ENCODE measurements at places on chromosomes 16 and 17.

GRCh38 chr16:68354816-68355215 is 44.0 kb downstream of the PRMT7 start:
- DNase-seq, result no peak

DNA sequence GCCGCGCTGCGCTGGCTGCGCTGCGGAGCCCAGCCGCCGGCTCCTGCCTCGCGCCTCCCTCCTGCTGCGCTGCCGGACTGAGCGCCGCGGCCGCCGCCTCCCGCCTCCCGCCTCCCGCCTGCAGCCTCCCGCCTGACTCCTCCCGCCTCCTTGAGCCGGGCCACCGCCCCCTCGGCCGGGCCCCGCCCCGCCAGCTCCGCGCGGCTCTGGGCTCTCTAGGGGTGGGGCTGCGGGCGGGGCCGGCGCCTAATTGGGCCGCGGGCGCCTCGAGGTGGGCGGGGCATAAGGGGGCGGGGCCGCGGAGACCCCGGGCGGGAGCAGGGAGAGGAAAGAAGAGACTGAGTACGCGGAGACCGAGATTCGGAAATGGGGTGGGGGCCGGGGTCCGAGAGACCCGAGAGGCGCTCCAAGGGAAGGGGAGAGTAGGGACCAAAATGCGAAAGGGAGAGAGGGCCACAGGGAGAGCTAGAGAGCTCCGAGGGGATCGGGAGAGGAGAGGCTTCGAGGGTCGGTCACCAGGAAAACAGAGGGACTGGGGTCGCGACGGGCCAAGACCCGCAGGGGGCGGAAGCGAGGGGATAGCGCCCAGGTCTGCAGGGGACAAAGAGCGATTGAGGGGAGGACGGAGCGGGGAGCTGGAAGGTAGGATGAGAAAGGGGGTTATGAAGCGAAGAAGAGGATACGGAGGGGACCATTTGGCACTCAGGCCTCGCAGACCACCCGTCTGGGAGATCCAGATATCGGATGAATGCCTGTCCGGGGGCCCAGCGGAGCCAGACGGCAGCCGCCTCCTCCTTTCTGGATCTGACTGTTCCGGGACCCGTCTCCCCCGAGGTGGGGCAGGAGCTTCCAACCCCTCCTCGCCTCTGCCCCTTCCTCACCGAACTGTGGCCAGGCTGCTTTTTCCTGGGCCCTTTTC is at the start of gene C1QL1:
Gene C1QL1, minus strand, starts transcription at position 79 of the 919 bp plus-strand sequence. CDS start 255 bp downstream, outside the sequence.
- DNase-seq, result peak; percentile 100

GRCh38 chr16:73326770-73327470 is 279.0 kb upstream of the ZFHX3 start:
- no peak for DNase-seq

DNA sequence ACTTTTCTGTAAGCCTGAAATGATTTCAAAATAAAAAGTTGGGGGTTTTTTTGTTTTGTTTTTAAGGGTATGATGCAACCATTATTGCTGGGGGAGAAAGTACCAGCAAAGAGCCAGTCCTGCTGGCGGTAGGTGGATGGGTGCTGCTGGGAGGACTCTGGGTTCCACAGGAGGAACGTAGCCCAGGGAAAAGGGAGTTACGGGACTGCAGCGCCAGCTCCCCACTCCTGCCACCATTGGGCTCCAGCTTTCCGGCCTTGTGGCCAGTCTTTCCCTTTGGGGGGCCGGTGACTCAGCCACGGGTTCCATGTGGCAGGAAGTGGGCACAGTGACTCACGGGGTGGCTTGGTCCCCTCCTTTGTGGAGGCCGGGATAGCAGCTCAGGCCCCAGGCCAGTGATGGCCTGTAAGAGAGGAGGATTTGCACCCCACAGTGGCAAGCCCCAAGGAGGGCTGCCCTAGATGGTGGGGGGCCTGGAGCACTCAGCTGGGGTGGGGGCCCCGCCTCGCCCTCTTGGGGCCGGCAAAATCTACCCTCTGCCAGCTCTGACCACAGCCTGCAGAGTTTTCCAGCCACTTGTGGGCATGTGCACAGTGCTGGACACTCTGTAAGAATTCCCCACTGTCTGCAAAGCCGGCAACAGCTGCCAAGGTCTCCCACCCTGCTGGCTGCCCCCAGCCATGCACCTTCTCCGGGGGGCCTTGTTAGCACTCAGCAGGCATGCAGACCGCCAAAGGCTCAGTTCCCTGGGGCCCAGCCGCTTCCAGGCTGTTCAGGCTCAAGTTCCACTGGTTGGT is 30.4 kb downstream of the SOCS3 start:
- DNase-seq, result no peak

DNA sequence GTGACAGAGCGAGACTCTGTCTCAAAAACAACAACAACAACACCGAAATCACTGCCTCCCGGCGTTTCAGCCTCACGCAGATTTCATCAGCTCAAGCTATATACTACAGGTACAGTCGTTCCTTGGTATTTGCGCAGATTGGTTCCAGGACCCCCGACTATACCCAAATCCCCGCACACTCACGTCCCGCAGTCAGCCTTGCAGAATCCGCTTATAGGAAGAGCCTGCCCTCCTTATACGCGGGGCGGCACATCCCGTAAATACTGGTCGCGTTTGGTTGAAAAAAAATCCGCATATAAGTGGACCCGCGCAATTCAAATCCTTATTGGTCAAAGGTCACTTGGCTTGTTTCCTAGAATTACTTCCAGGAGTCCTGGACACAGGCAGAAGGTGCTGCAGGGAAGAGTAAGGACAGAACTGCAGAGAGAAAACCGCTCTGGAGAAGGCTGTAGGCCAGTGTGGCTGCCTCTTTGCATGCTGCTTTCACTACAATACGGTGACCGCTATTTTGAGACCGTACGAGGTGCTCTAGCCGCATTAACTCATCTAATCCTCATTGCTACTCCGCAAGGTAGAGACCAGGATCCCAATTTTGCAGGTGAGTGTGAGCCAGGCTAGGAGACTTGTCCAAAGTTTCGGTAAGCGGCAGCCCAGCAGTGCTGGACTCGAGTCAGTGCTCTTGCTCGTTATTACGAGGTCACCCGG is 718 bp downstream of the NDUFAB1 start:
- DNase-seq, result no peak

- no peak for DNase-seq
These were observed 81.3 kb downstream of the SSH2 start for GRCh38 chr17:29848737-29849136.

Measured in GM20000 (cell line).